Activated CD4-positive, alpha-beta T cell treated with anti-CD3 and anti-CD28 coated beads, Interleukin-2, Interleukin-6, amounts not matched to agents 100 ng/mL and 50 ng/mL, durations not matched to agents 16 hours and 8 hours (primary cell): ENCODE measurements at places on chromosomes 1 and 21.

DNA sequence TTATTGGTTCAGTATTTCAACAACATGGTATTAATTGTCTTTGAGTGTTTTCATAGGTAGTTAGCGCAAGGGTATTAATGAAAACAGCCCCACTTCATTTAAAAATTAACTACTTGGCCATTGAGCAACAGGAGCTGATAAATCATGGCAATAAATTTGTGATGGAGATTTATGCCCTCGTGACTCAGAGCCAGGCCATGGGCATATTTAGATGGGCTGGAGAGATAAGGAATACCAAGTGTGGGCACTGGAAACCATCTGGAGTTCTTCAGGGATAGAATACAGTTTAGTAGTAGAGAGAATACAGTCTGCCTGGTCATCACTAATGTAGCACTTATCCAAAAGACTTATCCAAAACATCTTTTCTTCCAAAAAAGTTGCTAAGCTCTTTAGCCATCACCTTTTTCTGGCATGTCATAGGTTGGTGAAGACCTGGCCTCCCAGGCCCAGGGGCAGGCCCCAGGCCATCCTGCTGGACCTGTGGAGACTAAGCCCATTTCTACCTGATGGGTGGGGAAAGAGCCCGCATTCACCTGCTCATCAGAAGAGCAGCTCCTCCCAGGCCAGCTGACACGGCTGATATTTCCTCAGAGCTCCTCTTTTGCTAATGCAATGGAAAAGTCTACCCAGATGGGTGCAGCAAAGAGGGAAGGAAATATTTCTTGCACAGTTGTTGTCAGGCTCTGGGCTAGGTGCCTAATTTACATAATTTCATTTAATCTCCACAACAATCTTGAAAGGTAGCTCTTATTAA is 238.0 kb downstream of the TM2D1 start:
- DNase-seq, result no peak

DNA sequence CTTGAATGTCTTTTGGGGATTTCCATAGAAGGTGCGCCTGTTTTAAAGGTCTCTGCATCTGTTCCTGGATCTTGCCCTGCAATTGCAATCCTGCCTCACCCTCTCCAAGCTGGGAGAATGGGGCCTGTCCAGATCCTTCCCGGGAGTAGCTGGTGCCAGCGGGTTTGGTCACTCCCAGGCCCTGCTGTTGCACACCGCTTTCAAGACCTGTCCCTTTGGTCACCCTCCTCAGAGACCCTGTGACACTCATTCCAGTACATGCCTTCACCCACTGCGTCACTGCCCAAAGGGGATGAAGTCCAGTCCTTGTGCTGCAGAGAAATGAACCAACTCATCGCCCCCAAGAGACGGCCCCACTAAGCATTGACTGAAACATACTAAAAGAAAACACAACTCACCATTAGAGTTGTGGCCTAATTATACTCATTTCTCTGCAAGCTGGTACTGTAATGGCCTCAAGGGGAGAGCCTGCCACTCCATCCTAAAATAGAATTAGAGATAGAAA is 1.9 kb upstream of the IRF2BP2 start:
- peak; percentile 42 for DNase-seq

DNA sequence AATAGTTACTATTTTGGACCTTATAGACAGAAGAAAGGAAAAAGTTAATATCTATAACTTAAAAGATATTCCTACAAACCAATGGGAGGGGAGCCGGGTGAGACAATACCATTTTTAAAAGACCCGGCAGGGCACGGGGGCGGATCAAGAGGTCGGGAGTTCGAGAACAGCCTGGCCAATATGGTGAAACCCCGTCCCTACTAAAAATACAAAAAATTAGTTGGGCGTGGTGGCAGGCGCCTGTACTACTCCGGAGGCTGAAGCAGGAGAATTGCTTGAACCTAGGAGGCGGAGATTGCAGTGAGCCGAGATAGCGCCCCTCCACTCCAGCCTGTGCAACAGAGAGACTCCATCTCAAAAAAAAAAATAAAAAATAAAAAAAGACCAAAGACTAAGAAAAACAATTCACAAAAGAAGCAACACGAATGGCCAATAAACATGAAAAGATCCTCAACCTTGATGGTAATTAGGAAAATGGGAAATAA is 1.2 kb upstream of the PSMB2 start:
- peak; percentile 10 for DNase-seq

GRCh38 chr1:79355090-79355489 is 348.6 kb upstream of the ADGRL4 start:
- no peak for DNase-seq

GRCh38 chr1:150696590-150696989 is 364 bp downstream of the GOLPH3L start:
- no peak for DNase-seq

DNA sequence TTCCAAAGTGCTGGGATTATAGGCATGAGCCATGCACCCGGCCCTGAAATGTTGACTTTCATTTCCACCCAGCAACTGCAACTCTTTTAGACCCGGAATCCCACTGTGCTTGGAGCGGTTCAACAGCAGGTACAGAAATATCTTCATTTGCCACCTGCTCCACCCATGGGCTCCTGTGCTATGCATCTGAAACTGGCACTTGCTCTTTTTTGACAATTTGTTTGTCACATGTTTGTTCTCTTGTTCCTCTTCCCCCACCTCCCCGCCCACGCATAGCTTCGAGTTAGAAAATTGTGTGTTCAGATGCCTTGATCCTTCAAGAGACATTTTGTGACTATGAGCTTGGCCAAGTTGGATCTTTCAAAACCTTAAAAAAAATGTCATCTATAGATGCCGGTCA is 2.4 kb upstream of the IFNLR1 start:
- peak; percentile 41 for DNase-seq

DNA sequence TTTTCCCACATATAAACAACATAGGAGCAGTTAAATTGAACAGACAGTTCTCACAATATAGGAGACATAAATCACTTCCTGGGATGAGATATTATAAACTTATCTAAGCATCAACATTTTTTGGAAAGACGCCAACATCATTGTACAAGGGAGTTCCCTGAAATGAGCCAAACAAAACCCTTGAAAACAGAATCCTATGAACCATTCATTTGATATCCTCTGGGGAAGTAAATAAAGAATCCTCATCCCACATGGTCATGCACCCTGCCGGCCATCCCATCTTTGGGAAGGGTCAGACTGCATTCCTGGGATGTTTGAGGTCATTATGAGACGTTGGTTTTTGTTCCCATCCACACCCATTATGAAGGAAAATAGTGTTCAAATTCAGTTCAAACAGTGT is 111.8 kb upstream of the USP25 start:
- DNase-seq, result no peak

DNA sequence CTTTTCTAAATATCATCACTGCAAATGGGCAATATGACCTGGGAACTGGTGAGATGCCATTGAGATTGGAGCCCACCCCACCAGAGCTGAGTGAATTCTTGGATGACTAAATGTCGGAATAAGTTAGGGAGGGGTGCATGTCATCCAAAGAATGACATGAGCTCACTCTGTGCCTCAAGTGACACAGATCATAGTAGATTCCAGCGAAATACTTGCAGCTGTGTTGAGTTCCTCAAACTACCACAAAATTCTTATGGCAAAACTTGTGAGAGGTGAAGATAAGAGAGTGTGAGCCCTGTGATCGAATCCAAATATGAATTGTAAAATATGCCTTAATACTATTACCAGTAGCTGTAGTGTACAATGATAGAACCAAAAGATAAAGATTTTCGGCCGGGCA is 2.3 kb upstream of the TCP10L start:
- DNase-seq, result no peak
